ENCODE measurements at places on chromosomes 4 and X. TPM values are rescaled to one million over a fixed set of nuclear protein-coding genes. Genes with fewer than 3 reads are reported as not detected.

The KCND1 gene
- 2.1 TPM for total RNA-seq

The TCEAL7 gene
- 23.6 TPM for total RNA-seq

The CT83 gene
- not detected for total RNA-seq

The RNF128 gene
- total RNA-seq: under 0.01 TPM

The VCX2 gene
- total RNA-seq: not detected

The EVC2 gene
- 14.2 TPM for total RNA-seq

The DCAF4L1 gene
- total RNA-seq: not detected

The SLITRK4 gene
- 0.61 TPM for total RNA-seq

The S100P gene
- not detected for total RNA-seq

The S100G gene
- not detected for total RNA-seq

The DUSP21 gene
- not detected for total RNA-seq

The CPE gene
- 70.3 TPM for total RNA-seq

The ANXA10 gene
- not detected for total RNA-seq

The SFRP2 gene
- 0.49 TPM for total RNA-seq

The BEND2 gene
- not detected for total RNA-seq

The MAGEB1 gene
- not detected for total RNA-seq

The NELFA gene
- 18.0 TPM for total RNA-seq

The MAP3K15 gene
- not detected for total RNA-seq

The PHEX gene
- total RNA-seq: 0.24 TPM

The RHOXF2 gene
- not detected for total RNA-seq

The TMEM255A gene
- total RNA-seq: 0.16 TPM

The PDE6B gene
- total RNA-seq: not detected

The XPNPEP2 gene
- total RNA-seq: 9.9 TPM

The TRAM1L1 gene
- 6.3 TPM for total RNA-seq

The FAM236A gene
- total RNA-seq: not detected

The GLOD5 gene
- not detected for total RNA-seq

The CENPVL1 gene
- total RNA-seq: not detected

The KLHL13 gene
- total RNA-seq: 1.3 TPM

The CTAG1A gene
- not detected for total RNA-seq

The GALNT7 gene
- total RNA-seq: 22.7 TPM

The OR13H1 gene
- not detected for total RNA-seq

Measured in hair follicle dermal papilla cell (primary cell).